ENCODE measurements at places on chromosomes 11 and 22.

DNA sequence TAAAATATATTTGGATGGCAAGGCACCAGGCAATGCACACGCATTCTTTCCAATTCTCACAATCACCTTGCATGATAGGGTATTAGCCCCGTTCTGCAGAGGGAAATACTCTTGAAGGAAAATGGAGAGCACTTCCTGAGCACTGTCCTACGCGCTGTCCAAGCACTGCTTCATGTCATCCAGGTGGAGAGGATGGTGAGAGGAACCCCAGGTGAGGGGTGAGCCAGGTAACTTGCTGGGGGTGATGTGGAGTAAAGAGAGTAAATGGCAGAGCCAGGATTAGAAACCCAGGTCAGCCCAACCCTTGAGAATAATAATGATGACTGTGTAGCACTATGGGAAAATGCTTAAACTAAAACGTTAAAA, 711 bp upstream of the PACSIN2 start:
- DNase-seq, result no peak

DNA sequence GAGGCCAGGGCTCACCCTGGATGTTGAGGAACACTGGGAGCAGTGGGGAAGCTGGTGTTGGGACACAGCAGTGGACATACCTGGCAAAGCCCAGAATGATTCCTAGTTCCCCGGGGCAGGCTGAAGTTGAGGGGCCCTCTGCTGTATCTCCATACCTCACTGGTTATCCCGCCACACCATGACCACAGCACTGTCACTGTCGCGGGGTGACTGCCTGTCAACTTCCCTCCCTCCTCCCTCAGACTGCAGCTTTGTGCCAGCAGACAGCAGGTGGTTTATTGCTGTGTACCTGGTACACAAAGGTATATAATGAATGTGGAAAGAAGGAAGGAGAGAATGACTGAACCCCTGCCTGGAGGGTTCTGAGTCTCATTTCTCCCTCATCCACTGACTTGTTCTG, 318.7 kb downstream of the TMEM135 start:
- DNase-seq, result no peak

DNA sequence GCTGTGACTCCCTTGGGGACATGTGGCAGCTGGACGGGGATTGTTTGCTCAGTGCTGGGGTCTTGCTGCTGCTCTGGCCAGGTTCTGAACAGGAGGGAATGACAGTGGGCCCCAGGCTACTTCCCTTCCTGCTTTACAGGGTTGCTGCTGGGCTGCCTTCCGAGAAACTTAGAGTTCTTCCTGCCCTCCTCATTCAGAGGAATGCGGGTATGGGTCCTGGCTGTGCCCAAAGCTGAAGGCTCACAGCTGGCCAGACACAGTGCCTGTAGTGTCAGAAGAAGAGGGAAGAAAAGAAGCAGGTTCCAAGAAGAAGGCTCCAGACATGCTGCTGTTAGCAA, 108.3 kb upstream of the PARVA start:
- DNase-seq, result peak; percentile 89

DNA sequence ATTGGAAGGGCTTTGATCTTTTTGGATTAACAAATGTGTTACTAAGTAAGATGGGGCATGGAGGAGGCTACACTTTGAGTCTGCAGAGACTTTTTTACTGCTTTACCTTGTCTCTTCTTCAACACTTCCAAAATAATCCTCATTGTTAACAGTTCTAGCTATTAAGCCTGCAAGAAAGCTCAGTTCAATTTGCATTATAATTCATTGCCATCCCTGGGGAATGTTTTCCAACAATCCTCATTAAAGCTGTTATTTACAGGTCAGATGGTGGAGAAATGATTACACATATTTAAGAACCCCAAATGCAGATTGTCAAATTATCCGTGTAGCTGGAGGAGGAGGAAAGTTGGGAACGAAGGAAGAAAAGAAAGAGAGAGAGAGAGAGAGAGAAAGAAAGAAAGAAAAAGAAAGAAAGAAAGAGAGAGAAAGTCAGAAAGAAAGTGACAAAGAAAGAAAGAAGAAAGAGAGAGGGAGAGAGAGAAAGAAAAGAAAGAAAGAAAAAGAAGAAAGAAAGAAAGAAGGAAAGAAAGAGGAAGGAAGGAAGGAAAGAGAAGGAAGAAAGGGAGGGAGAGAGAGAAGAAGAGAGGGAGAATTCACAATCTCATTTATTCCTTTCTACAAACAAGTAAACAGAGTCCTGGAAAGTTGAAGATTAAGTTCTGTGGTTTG, 443.9 kb downstream of the INSC start:
- no peak for DNase-seq

DNA sequence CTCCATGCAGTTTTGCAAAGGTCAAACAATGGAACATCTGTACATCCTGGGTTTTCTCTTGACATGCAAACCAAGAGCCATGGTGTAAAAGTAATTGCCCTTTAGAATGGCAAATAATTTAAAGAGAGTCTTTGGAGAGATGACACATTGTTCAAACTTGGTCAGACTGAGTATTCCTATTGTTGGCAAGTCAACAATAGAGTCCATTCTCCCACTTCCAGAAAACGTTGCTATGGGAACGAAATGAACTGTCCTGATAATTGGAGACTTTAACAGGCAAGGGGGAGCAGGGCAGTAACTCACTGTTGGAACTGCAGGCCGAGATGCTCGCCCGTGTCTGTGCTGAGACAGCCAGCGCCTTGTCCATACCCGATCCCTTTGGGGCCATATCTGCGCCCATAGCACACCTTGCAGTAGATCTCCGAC, 13.9 kb downstream of the CSRP3 start:
- no peak for DNase-seq
